ENCODE measurements at places on chromosomes 12 and 14.

- no peak for DNase-seq
These were observed 96.5 kb upstream of the VASH1 start for GRCh38 chr14:76664790-76665189.

GRCh38 chr12:109723311-109723881 lies 9.8 kb downstream of the FAM222A start:
- DNase-seq = no peak

DNA sequence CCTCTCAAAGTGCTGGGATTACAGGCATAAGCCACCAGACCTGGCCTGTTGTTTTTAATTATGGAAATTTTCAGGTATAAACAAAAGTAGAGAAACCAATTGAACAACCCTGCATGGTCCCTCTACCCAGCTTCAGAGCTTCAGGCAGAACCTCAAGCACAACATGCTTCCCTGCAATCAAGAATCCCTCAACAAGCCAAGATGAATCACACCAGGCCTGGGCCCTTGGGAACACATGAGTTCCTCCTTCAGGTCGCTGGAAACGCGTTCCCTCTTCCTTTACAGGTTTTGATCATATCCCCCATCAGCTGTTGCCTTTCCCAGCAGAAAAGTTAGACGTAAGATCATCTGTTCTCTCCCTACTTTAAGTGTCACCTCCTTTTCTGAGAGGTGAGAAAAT lies 20.5 kb upstream of the CORO1C start:
- DNase-seq = no peak

GRCh38 chr12:82721726-82722125 lies 35.0 kb downstream of the TMTC2 start:
- peak; percentile 5 for DNase-seq

GRCh38 chr14:70008284-70009262 lies 129.4 kb downstream of the SMOC1 start:
- DNase-seq = no peak

DNA sequence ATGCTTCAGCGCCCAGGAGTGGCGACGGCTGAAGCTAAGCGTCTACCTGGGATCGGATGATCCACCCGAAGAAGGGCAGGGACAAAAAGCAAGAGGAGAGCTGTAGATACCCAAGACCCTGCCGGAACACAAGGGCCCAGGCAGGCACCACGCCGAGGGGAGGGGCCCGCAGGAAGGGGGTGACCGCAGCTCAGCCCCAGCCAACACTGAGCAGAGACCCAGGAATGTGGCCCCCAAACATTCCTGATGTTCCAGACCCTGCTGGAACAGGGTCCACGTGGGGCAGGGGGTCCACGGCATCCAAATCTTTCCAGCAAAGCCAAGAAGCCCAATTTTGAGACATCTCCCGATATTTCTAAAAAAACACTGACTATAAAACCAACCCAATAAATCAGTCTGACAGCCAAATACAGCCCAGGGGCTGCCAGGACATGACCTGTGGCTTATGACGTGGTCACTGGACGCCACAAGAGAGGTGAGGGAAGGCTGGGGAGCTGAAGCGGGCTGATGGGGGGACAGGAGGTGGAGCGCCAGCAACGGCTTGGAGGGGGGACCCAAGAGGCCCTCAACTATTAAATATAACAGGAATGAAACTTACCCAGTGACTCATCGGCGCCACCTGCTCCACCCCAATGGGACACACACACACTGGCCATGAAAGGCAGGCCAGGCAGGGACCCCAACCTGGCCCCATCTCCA lies 58.9 kb downstream of the NCOR2 start:
- DNase-seq = no peak

DNA sequence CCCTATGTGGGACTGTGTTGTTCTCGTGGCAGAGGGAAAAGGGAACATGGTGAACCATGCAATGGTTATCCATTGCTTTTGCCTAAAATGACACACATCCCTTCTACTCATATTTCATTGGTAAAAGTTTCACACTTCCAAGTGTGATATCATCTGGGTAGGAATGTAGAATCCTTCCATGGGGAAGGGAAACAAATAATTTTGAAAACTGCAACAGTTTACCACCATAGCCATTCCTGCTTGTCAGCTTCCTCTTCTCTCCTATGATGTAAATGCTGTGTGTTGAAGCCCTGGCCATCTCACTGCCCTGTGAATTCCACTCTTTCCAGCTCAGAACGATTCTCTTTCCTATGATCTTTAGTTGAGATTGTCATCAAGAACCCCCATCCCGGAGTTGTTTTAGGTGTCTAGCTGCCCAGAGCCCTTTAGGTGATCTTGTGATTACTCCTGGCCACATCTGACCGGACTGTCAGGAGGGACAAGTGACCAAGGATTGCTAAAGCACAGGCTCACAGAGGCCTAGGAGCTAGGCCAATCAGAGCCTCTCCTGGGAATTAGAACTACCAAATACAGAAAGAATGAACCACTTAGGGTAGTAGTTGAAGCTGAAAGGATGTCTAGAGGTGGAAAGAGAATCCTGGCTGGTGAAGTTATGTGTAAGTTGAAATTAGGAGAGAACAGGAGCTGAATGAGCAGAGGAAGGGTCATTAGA lies 84.6 kb downstream of the VCPKMT start:
- no peak for DNase-seq

GRCh38 chr14:60632777-60633176 lies 16.5 kb downstream of the SIX1 start:
- DNase-seq = peak; percentile 35

- DNase-seq = peak; percentile 3
These were observed 12.3 kb upstream of the KRT74 start for GRCh38 chr12:52585946-52586345.

DNA sequence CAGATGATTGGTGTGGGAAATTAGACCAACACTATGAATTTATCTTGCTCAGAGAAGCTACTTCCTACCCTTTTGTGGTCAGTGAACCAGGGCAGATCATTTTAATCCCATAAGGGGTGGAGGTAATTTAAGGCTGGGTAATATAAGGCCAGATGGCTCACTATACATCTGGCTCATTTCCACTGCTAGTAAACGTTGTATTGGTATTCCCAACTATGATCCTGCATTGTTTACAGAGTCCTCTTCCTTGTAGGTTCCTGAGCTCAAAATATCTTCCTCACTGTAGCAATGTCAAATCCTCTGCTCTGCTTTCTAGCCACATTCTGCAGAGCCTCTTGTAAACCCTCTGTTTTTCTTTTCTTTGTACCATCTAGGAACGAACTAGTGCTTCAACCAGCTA lies 93.0 kb upstream of the MGAT4C start:
- no peak for DNase-seq

DNA sequence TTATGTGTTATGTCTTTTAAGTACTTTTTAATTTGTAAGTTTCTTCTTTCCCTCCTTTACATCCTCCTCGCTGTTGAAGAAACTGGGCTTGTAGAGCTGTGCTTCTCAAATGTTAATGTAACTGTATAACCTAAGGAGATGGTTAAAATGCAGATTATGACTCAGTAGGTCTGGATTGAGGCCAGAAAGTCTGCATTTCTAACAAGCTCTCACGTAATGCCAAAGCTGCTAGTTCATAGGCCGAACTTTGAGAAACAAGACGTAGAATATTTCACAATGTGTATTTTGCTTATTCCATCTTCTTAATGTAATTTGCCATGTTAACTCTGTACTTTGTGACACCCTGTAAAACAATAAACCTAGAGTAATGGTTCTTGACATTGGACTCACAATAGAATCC lies 193.3 kb upstream of the SYT1 start:
- no peak for DNase-seq

DNA sequence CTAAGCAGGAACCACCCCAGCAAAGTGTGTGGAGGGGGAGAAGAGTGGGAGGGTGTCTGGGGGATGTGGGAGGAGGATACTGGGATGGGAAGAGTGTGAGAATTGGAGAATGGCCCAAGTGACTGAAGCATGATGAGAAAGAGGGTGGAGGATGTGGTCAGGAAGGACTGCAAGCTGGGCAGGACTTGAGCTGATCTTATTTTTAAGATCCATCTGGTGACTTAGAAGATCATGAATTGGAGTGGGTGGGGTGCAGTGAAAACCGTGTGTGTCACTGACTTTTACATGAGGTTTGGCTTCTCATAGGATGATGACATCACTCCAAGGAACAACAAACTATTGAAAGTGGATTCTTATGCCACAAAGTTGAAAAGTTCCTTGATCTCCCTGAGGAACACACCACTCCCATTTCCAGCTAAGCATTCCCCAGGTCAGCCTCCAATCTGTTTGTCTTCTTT lies 287.5 kb downstream of the GALC start:
- DNase-seq = no peak

- no peak for DNase-seq
These were observed 189.7 kb downstream of the ETV6 start for GRCh38 chr12:11839091-11839641.

GRCh38 chr12:2796187-2796666 lies 1.5 kb downstream of the FKBP4 start:
- no peak for DNase-seq

DNA sequence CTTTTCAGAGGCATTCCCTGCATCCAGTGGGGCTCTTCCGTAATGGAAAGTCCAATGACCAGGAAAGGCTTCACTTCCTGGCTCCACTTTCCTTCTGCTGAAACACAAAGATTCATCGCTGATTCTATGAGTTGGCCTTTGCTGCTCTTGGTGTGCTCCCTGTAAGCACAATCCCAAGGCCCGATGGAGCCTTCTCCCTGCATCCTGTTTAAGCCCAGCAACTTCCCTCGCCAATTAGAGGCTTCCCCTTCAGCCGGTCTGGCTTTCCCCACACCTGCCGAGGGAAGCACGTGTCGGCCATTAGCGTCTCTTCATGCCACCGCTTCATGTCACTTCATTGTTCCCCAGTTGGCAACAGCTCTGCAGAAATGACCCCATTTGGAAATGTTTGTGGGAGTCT lies 693.9 kb downstream of the MED13L start:
- DNase-seq = no peak

DNA sequence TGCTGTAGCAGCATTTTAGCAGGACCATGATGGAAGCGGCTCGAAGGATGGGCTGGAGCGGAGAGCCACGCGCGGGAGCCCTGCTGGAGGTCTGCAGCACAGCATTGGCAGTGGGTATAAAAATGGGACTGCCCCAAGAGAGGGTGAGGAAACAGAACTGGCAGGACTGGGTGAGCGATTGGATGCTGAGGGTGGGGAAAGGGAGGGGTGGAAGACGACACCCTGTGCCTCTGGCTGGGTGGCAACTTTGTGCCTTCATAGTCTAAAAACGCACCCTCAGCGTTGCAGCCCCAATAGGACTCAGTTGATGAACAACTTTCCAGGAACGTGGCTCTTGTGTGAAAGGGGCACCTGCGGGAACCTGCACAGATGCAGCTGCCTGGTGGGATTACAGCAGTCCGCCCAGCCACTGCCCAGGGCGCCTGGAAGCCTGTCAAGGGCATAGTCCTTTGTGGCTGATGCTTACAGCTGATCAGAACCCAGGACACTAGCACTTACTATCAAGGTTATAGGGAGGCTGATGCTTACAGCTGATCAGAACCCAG lies 73.0 kb downstream of the NINJ2 start:
- DNase-seq = no peak

GRCh38 chr14:92494512-92494911 lies 19.1 kb upstream of the RIN3 start:
- no peak for DNase-seq

GRCh38 chr12:105048315-105048714 lies 35.9 kb downstream of the ALDH1L2 start:
- DNase-seq = no peak

DNA sequence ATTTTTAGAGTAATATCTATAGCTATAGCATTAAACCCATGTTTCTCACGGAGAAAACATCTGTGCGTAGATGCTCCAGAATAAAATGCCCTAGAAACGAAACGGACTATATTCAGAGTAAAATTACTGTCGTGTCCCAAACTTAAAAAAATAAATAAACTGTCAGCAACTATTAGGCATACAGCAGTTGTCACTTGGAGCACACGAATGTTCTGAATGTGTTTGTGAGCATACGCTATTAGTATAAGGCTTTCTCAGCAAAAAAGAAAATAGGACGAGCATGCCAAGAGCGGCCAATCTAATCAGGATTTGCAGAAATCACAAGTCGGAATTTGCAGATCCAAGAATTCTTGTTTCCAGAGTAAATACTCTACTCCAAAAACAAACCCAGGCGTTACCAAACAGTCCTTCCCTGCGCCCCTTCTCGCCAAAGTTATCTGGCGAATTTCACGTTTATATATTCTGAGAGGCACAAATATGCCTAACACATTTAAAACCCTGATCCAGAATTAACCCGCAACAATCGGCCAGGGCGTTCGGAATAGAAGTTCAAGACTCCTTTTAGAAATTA lies 836 bp downstream of the PTPN21 start:
- DNase-seq = no peak

DNA sequence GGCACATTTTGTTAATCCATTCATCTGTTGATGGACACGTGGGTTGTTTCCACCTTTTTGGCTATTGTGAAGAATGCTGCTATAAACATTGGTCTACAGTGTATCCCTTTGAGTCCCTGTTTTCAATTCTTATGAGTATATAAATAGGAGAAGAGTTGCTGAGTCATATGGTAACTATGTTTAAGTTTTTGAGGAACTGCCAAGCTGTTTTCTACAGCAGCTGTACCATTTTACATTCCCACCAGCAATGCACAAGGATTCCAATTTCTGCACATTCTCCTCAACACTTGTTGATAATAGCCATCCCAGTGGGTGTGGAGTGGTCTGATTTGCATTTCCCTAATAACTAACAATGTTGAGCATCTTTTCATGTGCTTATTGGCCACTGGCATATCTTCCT lies 6.9 kb upstream of the SVOP start:
- DNase-seq = no peak

DNA sequence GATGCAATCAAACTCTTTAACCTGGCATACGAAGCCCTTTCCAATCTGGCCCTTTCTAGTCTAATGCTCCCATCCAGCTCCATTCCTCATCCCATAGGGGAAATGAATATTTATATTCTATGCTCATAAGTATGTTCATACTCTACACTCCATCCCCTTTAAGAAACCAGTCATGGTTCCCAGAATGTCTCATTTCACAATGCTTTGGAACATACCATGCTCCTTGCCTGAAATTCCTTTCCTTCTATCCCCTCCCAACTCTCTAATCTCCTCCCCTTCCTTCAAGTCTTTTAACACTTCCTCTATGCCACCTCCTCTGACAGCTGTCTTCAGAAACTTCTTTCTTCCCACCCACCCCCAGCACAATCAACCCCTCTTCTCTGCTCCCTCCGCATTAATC lies 207.0 kb upstream of the CAND1 start:
- DNase-seq = no peak

- no peak for DNase-seq
These were observed 87.3 kb downstream of the SUDS3 start for GRCh38 chr12:118463677-118464076.

GRCh38 chr12:123267991-123268843 lies 3.4 kb downstream of the CDK2AP1 start:
- DNase-seq = no peak

Measured in activated CD4-positive, alpha-beta T cell treated with anti-CD3 and anti-CD28 coated beads, Interleukin-2, amount 50 U/mL, for 16 hours (primary cell).